NCI-H2171 (cell line): ENCODE measurements at places on chromosomes 7 and 10.

DNA sequence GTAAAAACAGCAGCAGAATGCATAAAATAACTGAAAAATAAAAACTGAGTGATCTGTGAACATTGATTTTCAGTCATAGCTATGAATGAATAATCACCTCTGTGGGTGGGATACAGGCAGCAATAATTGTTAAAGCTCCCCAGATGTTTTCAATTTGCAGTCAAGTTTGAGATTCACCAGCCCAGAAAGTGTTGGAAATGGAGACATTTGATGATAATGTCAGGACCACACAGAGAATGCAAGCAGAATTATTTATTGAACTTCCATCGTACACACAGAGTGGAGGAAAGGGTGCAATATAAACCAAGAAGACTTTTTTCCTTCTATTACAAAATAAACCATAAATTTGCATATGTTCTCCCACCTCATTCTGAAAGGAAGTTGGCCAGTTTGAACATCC, 601.7 kb downstream of the ANKRD7 start:
- DNase-seq, result no peak

DNA sequence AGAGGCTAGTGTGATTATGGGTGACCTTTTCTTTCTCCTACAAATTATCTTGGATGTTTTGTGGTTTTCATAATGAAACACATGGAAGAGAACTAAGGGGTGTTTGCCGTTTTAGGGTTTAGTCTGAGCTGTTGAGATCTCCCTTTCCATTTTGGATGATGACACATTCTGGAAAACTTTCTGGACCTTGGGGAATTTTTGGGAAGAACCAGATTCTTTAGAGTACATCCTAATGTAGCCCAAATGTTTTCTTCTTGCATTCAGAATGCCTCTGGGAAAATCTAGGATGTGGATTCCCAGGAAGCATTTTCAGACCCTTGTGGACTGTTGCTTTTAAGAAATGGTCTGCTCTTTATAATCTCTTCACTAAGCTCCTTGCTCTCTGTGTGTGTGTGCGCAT, 165.7 kb downstream of the SORCS3 start:
- no peak for DNase-seq

DNA sequence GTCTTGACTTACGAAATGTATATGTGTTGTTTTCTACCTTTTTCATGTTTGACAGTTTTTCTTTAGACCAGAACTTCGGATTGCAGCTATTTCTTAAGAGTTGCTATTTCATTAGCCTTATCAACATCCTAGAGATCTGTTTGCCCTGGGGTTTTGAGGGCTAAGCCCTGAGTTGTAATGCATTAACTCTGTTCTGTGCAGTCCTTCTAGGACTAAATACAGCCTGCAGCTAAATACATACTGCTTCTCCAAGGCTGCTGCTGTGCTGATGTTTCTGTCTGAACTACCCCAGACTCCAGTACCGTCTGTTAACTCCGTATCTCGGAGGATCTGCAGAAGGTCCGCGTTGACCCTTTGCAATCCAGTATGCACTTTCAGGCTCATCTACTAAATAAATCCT, 26.5 kb downstream of the KIAA1217 start:
- no peak for DNase-seq

DNA sequence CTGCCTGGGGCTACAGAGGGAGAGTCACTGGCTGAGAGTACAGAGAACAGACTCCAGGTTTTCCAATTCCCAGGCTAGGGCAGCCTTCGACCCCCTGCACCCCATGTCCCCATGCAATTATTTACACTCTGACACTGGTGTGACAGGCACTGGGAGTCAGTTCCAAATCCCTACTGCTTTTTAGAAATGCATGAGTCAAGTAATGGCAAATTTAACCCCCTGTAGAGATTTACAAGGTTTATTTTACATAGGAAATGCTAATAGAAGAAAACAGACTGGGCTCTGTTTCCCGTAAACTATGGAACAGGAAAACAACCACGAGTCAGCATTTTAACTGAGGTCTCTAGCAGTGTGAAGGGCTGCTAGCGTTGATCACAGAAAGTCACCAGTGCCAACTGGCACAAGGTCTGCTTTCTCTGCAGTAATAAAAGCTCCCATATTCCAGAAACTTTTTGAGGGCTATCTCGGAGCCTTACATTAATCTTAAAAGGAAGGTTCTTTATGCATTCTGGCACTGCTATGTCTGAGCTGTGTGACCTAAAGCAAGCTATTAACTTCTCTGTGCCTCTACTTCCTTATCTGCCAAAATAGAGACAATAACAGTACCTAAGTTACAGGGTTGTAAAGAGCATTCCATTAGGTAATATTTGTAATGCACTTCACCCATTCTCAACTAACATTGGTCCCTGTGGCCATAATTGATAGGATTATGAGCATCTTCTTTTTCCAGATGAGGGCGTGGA, 28.2 kb downstream of the NOD1 start:
- DNase-seq, result no peak

GRCh38 chr10:114782666-114783065, 38.9 kb upstream of the FHIP2A start:
- no peak for DNase-seq

DNA sequence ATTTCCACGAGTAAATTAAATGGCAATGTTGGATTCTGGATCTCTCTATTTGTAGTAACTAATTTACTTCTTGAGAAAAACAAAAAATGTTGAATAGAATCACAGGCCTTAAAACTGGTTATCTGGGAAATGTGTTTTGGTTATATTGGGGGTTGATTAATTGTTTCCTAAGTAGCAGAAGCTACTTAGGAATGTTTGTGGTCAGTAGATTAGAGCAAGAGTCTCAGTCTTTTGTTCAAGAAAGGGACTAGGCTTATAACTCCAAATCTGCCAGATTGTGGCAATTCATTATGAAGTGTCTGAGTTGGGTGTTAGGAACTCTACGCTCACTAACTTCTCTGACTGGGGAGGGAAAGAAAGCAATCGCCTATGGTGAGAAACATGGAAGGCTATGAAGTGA, 244.3 kb upstream of the PHYHIPL start:
- DNase-seq, result no peak

DNA sequence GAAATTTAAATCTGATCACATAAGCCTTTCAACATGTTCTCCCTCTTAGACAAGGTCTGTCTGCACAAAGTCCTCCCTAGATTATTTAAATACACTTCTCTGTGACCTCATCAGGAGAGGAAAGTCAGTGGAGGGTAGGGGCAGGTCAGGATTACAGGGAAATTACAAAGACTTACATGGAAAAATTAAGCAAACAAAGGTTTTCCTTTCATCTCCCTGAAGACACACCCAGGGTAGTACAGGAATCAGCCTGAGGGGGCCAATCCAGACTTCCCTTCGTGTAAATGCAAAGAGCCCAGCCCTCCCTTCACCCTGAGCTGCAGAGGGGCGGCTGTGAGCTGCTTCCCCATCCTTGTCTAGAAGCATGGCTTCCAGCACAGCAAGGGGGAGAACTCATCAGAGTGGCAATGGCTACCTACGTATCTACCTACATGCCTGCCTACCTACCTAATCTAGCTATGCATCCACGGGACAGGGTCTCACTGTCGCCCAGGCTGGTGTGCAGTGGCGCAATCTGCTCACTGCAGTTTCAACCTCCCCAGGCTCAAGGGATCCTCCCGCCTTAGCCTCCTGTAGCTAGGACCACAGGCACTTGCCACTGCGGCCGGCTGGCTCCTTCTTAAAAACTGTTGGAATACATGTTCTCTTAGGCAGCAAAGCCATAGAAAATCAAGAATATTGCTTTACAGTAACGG, 33.2 kb downstream of the PITRM1 start:
- DNase-seq, result no peak

GRCh38 chr10:51532044-51532443, 167.4 kb downstream of the CSTF2T start:
- DNase-seq, result no peak

DNA sequence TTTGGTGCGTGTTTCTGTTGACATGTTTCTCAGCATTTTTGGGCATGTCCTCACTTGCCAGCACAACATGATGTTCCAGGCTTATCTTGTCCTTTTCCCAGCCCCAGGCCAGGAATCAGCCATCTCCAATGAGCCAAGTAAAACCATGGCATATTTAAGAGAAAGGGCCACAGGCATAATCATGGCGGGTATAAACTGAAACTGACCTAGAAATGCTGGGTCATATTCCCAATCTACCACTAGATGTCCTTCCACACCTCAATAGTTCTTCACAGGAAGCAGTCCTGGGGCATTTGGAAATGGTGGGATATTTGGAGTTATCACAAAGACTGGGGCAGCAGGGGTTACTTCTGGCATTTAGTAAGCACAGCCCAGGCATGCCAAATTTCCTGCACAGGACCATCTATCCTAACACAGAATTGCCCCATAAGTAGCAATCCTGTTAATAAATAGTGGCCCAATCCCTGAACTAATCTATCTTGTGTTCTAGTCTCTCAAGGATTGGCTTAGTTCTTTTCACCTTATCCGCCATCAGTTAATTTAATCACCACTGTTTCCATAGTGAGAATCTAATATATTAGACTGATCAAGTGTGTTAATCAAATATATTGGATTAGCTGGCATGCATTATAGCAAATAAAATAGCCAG, 101.6 kb downstream of the NPSR1 start:
- no peak for DNase-seq
